ENCODE measurements at places on chromosomes 1 and 21. TPM values are rescaled to one million over a fixed set of nuclear protein-coding genes. Genes with fewer than 3 reads are reported as not detected.

- no peak for DNase-seq
These were observed 52.8 kb upstream of the ZBTB40 start for GRCh38 chr1:22398656-22399420.

GRCh38 chr1:43830802-43831201 is 102.8 kb upstream of the ARTN start:
- no peak for DNase-seq

DNA sequence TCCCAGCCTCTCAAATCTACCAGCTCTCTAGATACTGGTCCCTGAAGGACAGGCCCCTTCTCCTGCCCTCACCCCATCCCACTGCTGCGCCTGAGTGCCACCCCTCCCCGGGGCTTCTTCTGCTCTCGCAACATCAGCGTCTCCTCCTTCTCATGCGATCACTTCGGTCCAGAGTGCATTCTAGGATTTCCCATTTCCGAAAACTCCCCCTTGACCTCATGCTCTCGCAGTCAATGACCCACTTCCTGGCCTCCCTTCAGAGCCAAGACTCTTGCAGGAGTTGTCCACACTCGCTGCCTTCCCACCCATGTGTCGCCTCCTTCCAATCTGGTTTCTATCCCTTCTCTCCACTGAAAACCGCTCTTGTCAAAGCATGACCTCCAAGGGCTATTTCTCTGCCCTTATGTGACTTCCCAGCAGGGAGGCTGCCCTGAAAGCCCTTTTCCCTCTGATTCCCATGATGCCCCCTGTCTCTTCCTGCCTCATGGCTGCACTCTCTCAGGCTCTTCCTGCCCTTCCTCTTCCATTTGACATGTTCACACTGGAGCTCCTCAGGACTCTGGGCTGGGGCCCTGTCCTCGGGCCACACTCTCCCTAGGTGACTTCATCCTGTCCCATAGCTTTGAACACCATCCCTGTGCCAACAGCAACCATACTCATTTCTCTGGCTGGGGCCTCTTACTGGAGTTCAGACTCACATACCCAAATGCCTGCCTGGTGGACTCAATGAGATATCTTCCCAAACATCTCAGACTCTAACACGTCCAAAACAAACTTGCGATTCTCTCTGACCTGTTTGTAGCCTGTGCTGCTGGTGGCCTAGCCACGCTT is 46.0 kb downstream of the LDLRAD2 start:
- DNase-seq: no peak

GRCh38 chr1:33321178-33321577 is 280 bp upstream of the A3GALT2 start:
- DNase-seq: no peak

DNA sequence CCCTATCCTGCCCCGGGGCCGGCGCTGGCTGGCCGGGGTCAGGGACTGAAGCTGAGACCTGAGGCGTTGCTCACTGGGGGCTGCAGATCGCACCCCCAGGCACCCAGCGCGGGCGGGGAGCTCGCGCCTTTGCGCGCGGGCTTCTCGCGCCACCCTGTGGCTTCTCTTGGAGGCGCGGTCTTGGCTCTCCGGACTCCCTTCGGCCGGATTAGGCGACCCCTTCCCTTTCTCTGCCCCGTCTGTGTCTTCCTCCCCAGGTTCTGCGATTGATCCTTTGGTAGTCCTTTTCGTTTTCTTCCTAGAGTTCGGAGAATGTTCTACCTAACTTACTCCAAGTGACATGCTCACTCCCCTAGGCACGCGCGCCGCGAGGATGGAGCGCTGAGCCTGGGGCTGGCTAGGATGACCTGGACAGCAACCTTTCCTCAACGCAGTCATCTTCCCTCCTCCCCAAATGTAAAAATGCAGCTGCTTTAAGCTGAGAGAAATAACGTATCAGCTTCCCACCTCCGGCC is 495 bp upstream of the NTRK1 start:
- peak; percentile 36 for DNase-seq

TFF2 gene
- not detected for total RNA-seq

- DNase-seq: no peak
These were observed 220.2 kb downstream of the DUSP10 start for GRCh38 chr1:221521686-221522085.

DNA sequence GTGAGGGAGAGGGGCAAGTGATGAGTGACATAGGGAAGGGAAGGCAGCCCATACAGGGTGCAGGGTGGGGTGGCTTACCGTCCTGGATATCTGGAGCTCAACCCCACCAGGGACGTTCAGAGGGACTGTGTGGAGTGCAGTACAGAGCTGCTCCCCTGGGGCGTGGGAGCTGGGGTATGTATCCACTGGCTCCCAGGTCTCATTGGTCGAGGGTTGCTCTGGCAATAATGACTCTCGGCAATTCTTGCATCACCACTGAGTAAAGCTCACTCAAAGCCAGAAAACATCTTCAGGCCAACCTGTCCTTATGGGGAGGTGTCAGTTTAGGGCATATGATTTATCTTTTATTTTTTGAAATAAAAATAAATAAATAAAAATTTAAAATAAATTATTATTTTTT is 43.2 kb upstream of the RUNX3 start:
- no peak for DNase-seq

CTBS gene
- 6.2 TPM for total RNA-seq

GRCh38 chr1:201365251-201365650 is 12.2 kb downstream of the TNNT2 start:
- peak; percentile 15 for DNase-seq

AIRE gene
- total RNA-seq: not detected

DNA sequence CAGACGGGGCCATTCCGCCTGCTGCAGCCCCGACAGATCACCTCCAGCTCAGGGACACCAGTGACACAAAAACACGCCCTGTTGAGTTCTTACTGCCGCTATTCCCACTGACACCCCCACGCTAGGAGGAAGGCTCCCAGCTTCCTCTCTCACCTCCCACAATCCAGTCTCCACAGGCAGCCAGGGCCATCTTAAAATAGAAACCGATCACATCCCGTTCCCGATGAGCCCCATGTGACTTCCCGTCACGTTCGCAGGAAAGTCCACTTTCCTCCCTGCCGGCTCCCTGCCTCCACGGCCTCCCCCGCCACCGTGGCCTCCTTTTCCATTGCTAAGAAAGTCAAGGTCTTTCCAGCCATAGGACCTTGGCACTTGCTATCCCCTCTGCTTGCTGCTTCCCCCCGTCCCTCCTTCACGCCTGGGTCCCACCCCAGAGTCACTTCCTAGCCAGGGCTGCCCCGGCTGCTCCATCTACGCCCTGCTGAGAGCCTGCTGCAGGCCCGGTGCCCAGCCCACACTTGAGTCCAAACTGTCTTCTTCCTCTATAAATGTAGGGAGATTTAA is 24.0 kb upstream of the DDOST start:
- DNase-seq: peak; percentile 61

DNA sequence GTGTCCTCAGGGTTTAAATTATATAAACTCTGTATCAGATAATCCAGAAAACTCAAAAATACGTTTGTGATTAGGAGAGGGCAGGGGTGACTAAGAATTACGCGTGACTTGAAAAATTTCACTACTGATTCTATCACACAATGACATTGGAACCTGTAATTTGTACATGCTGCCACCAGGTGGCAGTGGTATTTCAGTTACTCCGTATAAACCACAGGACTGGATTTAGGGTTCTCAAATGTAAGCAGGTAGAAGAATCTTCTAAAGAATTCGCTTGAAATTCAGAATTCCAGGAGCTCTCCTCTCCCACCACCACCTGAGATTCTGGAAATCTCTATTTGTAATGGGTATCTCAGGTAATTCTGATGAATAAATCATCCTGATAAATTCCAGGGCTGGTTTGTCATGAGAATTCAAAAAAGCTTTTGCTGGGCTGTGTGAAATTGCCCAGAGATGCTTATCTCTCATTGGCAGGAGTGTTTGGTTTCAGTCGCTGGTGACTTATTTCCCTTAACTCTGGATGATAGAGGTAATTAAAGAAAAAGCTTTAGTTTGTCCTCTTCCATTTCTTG is 1.7 kb upstream of the KRTAP7-1 start:
- no peak for DNase-seq

- no peak for DNase-seq
These were observed 33.4 kb downstream of the HSD17B7 start for GRCh38 chr1:162823771-162824525.

- DNase-seq: no peak
These were observed 448.7 kb downstream of the PTBP2 start for GRCh38 chr1:97170300-97170699.

NID1 gene
- total RNA-seq: 40.4 TPM

- no peak for DNase-seq
These were observed 441 bp downstream of the FUBP1 start for GRCh38 chr1:77978293-77978968.

GRCh38 chr1:71787699-71788098 is 494.6 kb downstream of the NEGR1 start:
- no peak for DNase-seq

FMO1 gene
- total RNA-seq: 0.49 TPM

DNA sequence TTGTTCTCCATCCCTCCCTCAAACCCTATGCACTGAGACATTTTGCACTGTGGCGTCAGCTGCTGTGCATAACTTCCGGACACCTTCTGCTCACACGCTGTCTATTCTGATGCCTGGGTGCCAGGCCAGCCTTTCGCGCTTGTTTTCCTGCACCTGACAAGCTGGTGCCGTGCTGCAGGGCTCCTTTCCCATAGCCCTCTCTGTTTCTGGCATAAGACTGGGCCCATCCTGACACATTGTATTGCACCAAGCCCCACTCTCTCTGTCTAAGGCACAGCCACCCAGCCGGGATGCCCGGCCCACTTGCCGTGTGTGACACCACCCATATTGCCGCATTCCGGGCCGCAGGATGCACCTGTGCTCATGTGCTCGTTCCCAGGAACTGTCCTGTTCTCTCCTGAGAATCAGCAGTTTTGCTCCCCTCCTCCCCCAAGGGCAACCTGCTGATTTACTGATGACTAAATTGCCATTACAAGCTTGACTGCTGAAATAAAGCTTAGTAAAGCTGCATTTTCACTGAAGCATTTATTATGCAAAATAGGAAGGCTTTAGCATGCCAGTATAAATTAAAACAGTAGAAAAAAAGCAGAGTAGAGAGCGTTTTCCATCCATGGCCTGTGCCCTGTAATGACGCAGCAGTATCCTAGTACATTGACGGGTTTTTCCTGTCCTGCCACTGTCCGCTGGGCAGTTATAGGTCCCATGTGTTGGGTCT is 88.0 kb downstream of the CD247 start:
- no peak for DNase-seq

PLA2G4A gene
- total RNA-seq: 2.7 TPM

GPR25 gene
- total RNA-seq: not detected

EPS8L3 gene
- total RNA-seq: 0.11 TPM

DNA sequence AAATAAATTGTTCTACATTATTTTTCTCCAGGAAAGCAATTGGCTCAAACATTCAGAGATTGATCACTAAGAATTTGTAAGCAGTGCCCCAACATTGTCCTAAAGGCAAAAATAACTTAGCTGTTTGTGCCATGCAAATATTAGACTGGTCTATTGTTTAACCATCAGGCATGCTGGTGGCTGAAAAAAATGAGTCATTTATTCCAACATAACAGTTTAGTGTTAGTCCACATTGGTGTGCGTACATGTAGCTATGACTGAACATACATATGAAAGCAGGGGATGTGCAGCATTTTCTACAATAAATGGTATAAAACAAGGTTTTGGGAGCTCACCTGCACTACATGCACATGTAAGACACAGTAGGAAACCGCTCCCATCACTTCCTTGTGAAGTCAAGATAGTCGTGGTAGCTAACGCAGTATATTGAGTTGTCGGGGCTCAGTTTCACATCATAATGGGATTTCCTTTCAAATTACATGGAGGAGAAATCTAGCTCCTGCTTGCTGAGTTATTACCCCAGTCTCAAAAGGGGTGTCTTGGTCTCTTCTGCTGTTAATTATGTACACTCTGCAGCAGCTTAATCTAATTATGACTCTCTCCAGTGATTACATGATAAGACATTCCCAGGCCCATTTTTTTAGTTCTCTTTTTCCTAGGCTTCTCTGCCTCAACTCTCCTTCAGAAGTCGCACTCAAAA is 199.4 kb downstream of the LYPLAL1 start:
- DNase-seq: no peak

NMNAT2 gene
- 3.4 TPM for total RNA-seq

DNA sequence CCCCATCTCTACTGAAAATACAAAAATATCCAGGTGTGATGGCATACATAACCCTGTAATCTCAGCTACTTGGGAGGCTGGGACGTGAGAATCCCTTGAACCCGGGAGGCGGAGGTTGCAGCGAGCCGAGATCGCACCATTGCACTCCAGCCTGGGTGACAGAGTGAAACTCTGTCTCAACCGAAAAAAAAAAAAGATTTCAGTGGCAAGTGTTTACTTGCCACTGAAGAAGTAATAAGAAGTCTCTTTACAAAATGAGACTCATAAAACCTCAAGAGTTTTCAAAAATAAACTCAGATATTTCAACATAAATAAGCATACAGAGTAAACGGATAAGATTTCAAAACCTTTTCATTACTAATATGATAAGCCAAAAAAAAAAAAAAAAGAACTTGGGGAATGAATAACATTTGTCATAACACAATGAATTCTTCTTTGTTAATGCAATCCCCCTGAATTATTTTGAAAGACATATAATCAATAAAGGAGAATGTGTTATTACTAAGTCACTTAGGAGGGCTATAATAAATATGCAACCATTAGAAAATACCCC is 34.2 kb upstream of the EXO1 start:
- no peak for DNase-seq

FCER1G gene
- total RNA-seq: 22.0 TPM

DNA sequence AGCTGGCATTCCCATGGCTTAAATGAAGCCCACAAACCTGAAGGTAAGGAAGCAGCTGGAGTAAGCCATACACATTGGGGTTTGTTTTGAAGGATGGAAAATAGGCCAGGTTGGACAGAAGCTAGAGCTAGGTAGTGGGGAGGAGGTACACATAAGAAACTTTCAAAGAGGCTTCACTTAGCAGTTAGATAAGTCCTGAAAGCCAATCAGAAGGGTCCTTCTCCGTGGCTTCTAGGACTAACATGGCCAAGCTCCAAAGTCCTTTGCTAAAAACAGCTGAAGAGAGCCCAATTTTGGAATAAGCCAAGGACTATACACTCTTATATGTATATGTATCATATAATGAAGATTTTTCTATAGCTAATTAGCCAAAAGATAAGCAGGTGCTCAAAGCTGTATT is 1.8 kb downstream of the EYA3 start:
- no peak for DNase-seq

TMEM222 gene
- total RNA-seq: 19.4 TPM

DNA sequence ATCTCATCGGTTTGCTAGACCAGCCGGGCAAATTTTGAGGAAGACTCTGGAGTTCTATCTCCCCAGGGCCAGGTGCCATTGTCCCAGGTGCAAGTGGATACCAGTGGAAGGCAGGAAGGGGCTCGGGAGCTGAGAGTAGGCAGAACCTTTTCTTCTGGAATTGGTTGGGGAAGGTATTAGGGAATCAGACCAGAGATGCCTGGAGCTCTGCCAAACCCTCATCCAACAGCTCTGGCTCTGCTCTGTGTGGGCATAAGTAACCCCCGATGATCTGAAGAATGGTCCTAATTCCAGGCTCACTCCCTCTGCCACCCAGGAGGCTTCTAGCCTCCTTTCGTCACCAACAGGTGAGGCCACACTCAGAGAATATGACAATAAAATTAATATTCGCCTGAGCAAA is 69.9 kb downstream of the PGBD5 start:
- DNase-seq: no peak

FBLIM1 gene
- total RNA-seq: 89.1 TPM

BSND gene
- not detected for total RNA-seq

ARTN gene
- total RNA-seq: 0.14 TPM

GRCh38 chr1:178565586-178565985 is 52.7 kb downstream of the TEX35 start:
- no peak for DNase-seq

Measured in left ventricle myocardium inferior (tissue), 1 donor.